ENCODE measurements at places on chromosomes 3 and 15. TPM values are rescaled to one million over a fixed set of nuclear protein-coding genes. Genes with fewer than 3 reads are reported as not detected.

The KLHL6 gene
- total RNA-seq = 0.32 TPM

The MYO5C gene
- total RNA-seq = not detected

The LSG1 gene
- 15.5 TPM for total RNA-seq

The AGBL1 gene
- total RNA-seq = not detected

The CHRNA3 gene
- not detected for total RNA-seq

The NEK10 gene
- total RNA-seq = 2.4 TPM

The ZNF80 gene
- total RNA-seq = not detected

The GPR62 gene
- not detected for total RNA-seq
